ENCODE measurements at places on chromosomes 2 and 18.

DNA sequence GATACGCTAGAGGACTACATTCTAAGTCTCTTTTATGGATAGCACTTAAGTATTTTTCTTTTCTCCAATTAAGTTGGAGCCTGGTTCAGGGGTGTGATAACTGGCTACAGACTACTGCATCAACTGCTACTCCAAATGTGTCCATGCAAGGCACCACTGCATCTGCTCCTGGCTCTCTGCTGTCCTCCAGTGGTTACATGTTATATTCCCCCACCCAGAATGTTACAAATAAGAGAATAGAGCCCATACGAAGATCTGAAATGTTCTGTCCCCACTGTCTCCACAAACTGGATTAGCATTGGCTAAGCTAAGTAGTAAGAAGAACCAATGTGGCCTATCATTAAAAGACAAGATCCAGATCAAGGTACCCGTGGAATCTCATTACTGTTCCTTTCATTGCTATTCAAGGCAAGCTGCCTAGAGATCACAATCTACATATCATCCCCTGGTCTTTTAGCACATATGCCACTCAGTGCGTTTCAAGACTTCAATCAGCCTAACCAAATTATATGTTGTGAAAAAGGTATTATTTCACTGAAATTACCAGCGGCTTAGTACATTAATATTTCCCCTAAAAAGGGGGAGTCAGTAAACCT lies 308.3 kb upstream of the SLC8A1 start:
- no peak for DNase-seq

DNA sequence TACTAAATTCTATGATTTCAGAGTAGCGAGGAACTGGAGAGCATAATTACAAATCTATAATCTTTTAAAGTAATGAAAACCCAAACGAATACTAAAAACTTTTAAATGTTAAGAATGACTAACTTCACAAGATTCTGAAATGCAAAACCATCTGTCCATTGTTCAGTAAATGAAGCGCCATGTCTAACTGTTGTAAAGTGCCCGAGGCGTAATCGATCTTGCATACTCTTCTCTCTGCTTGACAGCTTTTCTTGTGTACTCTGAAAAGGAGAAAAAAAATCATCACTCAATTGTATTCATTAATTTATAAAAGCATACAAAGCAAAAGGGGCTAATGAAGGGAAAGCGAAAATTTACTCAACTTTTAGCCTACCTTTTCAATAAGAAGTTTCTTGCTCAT lies 111.0 kb downstream of the TLK1 start:
- DNase-seq: no peak

DNA sequence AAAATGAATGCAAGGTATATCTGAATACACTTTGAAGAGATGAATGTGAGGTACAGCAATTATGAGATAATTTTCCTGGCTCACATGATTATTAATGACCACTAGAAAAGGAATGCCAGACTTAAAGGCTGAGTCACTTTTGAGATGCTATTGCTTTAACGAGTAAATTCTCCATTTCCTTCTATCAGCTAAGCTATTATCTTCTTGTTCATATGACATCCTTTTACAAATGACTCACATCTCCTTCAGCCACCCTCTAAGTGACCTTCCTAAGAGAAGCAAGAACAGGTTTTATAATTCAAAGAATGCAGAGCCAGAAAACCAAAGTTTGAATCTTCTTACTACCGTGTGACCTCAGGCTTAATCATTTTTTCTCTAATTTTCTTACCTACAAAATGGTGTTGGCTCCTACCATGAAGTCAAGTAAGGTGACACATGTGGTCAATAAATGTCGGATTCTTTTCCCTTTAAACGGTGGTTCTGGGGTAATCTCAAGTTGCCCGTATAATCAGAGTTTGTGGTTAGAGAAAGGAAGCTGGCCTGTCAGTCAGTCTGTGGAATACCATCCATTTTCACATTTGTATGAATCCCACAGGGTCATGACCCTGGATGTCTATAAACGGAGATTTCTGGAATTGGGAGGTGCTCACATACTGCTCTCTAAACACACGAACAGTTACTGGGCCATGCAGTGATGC lies 184.0 kb upstream of the PID1 start:
- DNase-seq: no peak

DNA sequence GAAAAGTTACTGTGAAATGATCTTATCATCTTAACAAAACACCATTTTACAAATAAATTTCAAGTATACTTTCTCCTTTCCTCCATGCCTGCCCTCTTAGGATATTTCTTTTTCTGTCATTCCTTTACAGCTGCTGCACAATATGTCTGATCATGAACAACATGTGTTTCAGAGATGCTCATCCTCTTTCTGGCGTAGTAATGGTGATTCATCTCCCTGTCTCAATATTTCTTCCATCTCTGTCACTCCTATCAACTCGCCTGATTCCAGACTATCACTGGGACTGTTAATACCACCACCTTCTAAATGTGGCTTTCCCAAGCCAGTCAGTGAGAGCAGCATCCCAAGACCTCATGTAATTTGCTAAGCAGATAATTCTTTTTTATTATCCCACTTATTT lies 290.5 kb downstream of the GULP1 start:
- no peak for DNase-seq

Data from right renal pelvis (tissue), 4 donors.